ENCODE measurements at places on chromosomes 1 and 21. TPM values are rescaled to one million over a fixed set of nuclear protein-coding genes. Genes with fewer than 3 reads are reported as not detected.

GRCh38 chr1:18484276-18484675 lies 3.5 kb downstream of the KLHDC7A start:
- no peak for DNase-seq

- no peak for DNase-seq
Observed at GRCh38 chr21:35476621-35477395, 427.7 kb upstream of the RUNX1 start.

The LMX1A gene
- total RNA-seq, result 0.73 TPM

The OR10J1 gene
- total RNA-seq, result not detected

The PTCH2 gene
- total RNA-seq, result 0.47 TPM

- DNase-seq, result no peak
Observed at GRCh38 chr1:23902321-23903278, 10.6 kb downstream of the CNR2 start.

The FMO1 gene
- total RNA-seq, result 0.21 TPM

The FAM151A gene
- total RNA-seq, result 4.5 TPM

DNA sequence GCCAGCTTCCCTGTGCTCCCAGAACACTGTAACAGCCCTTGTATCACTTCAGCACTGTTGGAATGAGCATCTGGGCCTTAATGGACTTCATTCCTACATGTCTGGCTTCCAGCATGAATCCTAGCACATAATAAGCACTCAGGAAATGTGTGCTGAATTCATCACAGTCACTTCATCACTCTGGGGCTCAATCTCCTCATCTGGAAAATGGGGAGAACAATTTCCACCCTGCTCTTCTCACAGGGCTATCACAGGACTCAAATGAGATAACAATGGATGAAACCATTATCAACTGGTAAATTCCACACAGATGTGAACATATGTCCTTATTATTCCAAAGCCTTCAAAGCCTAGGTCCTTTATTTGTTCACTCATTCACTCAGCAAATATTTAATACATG lies 12.4 kb downstream of the RAB3B start:
- DNase-seq, result no peak

DNA sequence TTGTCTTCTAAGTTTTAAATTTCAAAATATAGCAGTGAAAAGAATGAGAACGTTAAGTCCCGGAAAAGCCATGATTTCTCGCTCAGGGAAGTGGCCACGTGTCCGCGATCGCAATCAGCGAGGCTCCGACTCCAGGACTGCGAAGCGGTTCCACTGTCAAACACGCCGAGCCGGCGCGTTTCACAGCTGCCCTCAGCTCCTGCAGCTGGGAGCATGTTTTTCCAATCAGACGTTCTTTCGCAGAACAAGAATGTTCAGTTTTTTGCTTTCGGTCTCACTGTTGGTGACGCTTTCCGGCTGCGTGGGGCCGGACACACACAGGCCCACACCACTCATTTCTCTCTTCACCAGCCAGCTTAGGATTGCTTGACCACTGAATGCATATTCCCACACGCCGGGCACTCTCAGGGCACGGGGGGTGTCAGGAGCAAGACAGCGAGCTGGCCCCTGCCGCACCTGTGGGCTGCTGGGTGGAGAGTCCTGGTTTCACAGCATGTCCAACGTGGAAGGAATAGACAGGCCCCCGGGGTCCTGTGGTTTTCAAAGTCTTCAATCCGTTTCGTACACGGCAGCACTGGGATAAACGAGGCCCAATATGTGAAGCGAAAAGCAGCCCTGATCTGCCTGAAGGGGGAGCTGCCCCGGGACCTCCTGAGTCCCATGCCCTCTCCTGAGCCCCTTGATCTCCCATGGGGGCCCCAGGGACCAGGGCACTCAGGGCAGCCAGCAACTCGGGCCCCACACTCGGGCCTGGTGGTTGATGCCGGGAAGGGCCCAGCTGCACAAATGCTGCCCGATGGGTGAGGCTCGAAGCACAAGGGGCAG lies 47.3 kb upstream of the COL18A1 start:
- no peak for DNase-seq

All from left colon (tissue), 2 donors.